Spleen (tissue), 13 donors: ENCODE measurements at places on chromosomes 7 and 10. TPM values are rescaled to one million over a fixed set of nuclear protein-coding genes. Genes with fewer than 3 reads are reported as not detected.

SPAG6 gene
- not detected for total RNA-seq

COBL gene
- total RNA-seq: not detected

FIS1 gene
- 145 TPM for total RNA-seq

SPAM1 gene
- total RNA-seq: not detected

UCN3 gene
- total RNA-seq: not detected

GRM8 gene
- 0.60 TPM for total RNA-seq

TMEM176B gene
- total RNA-seq: 107 TPM

OIT3 gene
- total RNA-seq: 5.4 TPM

GPR22 gene
- total RNA-seq: 2.7 TPM

AGBL3 gene
- 6.6 TPM for total RNA-seq

UBTD1 gene
- 17.6 TPM for total RNA-seq

CAMK2B gene
- 2.9 TPM for total RNA-seq

OPN4 gene
- not detected for total RNA-seq

TMEM270 gene
- not detected for total RNA-seq

AKR1E2 gene
- 7.2 TPM for total RNA-seq

EPHB6 gene
- 14.0 TPM for total RNA-seq

SMARCD3 gene
- 12.0 TPM for total RNA-seq

GGCT gene
- total RNA-seq: 14.4 TPM

TLX1 gene
- total RNA-seq: 31.1 TPM

SYT15 gene
- total RNA-seq: 2.0 TPM

TPK1 gene
- total RNA-seq: 12.1 TPM

NEURL1 gene
- 2.8 TPM for total RNA-seq

GPR15LG gene
- total RNA-seq: not detected

PNLIPRP3 gene
- total RNA-seq: not detected

CAV2 gene
- total RNA-seq: 69.9 TPM

ASZ1 gene
- not detected for total RNA-seq

EGFR gene
- 27.1 TPM for total RNA-seq

GPR141 gene
- total RNA-seq: 4.6 TPM

SNX13 gene
- total RNA-seq: 79.8 TPM

PLEKHS1 gene
- not detected for total RNA-seq

ASIC3 gene
- 2.2 TPM for total RNA-seq

CTAGE8 gene
- 0.66 TPM for total RNA-seq

NOC3L gene
- total RNA-seq: 21.7 TPM

TUBAL3 gene
- total RNA-seq: not detected

PRTFDC1 gene
- 2.9 TPM for total RNA-seq

TRIM4 gene
- 37.2 TPM for total RNA-seq

PON3 gene
- total RNA-seq: not detected

TMEM184A gene
- total RNA-seq: not detected

BTBD16 gene
- not detected for total RNA-seq

DENND2A gene
- total RNA-seq: 35.3 TPM

AMPH gene
- total RNA-seq: 2.1 TPM

GPR26 gene
- total RNA-seq: not detected

KAZALD1 gene
- total RNA-seq: 64.9 TPM

ATOH7 gene
- total RNA-seq: not detected

PHYHIPL gene
- not detected for total RNA-seq
